ENCODE measurements at places on chromosomes 3 and 15.

DNA sequence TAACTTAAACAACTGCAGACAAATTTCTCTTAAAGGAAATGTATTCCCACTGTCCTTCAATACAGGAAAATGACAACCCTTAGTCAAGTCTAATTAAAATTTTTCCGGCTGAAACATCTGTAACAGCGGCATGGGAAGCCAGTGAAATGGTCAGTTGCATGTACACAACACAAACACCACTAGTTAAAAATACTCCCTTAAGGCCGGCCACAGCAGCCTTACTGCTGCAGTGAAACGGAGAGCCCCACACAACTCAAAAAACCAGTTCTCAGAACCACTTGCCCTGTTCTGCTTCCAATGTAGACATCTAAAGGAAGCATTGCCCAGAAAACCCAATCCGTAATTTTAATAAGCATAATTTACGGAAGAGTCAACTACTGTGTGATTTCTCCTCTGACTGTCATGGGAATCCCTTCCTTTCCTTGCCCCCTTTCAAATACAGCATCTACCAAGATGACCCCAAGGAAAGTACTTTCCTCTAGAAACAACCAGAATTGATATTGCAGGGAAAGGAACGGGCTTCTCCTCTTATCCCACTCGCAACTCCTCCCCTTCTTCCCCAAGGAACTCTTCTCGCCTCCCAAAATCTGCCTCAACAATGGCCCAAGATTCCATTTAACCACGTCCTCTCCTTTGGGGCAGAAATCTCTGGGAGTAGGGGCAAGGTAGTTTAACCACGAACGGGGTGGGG, 1.6 kb downstream of the FBN1 start:
- no peak for DNase-seq

- DNase-seq = no peak
Observed at GRCh38 chr15:71444866-71445590, 329.8 kb downstream of the THSD4 start.

DNA sequence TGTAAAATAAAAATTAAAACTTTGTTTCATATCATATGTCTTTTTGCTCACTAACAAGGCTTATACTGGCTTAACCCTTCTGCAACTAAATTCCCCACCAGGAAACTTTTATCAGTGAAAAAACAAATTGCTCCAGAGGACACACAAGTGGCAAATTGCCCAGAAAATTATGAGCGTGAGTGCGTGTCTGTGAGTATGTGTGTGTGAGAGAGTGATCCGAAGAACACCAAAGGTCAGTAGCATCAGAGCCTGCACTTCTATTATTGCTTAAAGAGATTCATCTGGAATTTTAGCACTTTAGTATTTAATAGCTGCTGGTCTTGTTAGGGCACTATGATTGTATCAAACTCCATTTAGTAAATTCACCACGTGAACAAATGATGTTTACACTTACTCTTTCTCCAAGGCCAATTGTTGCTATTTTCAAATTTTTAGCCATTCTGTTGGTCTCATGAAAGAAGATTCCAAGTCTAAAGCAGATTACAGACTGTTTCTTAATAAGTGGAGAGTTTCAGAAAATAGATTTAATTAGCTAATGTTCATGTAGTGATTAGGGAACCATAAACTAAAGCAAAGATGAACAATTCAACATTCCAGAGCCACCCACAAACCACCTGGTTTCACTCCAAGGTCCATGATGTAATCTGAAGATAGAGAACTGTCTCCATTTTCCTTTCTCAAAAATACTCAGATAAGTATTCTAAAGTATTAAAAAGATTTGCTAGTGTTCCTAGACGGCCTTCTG, 91.1 kb upstream of the IL12A start:
- no peak for DNase-seq

- no peak for DNase-seq
Observed at GRCh38 chr3:126895178-126896066, 87.5 kb upstream of the PLXNA1 start.

DNA sequence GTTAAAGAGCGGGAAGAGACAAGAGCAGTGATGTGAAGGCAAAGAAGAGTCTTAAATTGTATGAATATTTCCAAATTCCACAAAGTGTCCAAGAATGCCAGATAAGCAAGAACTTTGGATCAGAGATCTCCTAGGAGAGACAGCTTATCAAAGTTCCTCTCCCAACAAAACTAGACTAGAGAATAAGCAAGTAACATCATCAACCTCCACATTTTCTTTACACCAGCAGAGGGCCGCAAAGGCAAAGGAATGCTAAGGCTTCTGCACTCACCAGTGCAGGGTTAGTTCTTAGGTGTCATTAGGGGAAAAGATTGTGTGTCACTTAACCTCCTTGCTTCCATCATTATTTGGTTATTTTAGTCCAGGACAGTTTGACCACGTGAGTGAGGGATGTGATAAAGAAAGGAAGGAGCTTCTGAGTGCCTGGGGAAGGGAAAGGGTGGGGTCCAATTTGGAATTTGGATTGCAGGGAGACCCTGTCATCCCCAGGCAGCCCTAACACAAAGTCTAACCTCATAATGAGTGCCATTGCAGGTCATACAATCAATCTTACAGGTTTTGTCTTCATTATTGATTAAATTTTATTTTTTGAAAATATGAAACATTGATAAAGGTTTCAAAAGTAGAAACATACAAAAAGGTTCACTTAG, 7.5 kb upstream of the CMTM6 start:
- DNase-seq = no peak

- no peak for DNase-seq
Observed at GRCh38 chr3:185460719-185461350, 38.0 kb downstream of the TMEM41A start.

Measured in upper lobe of left lung (tissue), 6 donors.